ENCODE measurements at places on chromosomes 5 and 9. TPM values are rescaled to one million over a fixed set of nuclear protein-coding genes. Genes with fewer than 3 reads are reported as not detected.

DNA sequence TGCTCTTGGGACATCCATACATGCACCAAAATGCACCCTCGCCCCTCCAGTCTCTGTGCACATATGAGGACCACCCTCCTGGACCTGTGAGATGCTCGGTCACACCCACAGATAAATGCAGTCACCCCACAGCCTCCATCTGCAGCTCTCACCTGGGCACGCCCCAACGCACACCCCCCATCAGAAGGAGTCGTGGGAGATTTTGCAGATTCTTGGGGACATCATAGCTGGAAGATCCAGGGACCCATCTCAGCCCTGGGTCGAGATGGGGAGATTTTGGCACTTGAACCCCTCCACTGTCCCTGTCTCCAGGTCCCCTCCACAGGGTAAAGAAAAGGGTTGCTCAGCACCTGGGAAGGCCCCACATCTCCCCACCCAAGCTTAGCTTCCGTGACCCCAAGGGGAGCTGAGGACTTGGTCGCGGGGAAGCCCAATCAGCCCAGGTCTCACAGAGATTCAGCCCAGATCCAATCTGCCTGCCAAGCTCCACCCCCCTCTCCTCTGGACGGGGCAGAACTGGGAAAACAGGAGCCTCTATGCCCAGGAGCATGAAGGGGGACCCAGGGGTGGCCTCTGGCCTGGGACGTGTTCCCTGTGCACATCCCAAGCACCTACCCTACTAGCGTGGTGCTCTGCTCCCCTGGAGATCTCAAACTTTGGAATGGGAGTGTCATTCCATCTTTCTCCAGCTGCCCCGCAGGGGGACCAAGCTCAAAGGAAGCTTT is 89.2 kb upstream of the LMX1B start:
- H3K36me3 ChIP-seq, result no peaks in the 10 kb centered on the region
- no peaks in the 10 kb centered on the region for H3K27me3 ChIP-seq
- DNase-seq, result peak; percentile 41
- H3K4me1 ChIP-seq, result no peaks in the 10 kb centered on the region
- H3K4me3 ChIP-seq, result no peak overlapping the region

- H3K4me1 ChIP-seq, result no peaks in the 10 kb centered on the region
- no peaks in the 10 kb centered on the region for H3K27me3 ChIP-seq
- H3K36me3 ChIP-seq, result peaks cover 6% of the 10 kb centered on the region
- DNase-seq, result no peak
These were observed 21.9 kb upstream of the ISCA1 start for GRCh38 chr9:86304236-86304730.

GRCh38 chr9:112969730-112970129 is 42.3 kb downstream of the ZNF883 start:
- no peak overlapping the region for H3K27ac ChIP-seq
- no peak for DNase-seq
- no peaks in the 10 kb centered on the region for H3K27me3 ChIP-seq
- H3K4me1 ChIP-seq, result no peaks in the 10 kb centered on the region

DNA sequence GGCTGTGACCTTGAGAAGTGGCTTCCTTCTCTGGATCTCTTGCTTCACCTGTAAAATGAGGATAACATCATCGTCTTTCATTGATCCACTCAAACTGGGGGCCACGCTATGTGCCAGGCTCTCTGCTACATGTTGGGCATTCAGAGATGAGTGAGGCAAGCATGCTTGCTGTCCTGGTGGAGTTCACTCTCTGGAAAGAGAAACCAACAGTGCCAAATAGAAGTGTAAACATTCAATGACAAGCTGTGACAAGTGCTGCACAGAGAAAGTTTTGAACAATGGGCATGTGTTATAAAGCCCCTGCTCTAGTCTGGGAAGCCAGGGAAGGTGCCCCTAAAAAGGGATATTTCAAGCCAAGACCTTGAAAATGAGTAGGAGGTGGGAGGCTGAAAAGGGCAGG is 50.9 kb upstream of the AFAP1L1 start:
- peaks cover 22% of the 10 kb centered on the region for H3K4me1 ChIP-seq
- DNase-seq, result no peak
- no peak overlapping the region for H3K27ac ChIP-seq
- H3K36me3 ChIP-seq, result no peaks in the 10 kb centered on the region

DNA sequence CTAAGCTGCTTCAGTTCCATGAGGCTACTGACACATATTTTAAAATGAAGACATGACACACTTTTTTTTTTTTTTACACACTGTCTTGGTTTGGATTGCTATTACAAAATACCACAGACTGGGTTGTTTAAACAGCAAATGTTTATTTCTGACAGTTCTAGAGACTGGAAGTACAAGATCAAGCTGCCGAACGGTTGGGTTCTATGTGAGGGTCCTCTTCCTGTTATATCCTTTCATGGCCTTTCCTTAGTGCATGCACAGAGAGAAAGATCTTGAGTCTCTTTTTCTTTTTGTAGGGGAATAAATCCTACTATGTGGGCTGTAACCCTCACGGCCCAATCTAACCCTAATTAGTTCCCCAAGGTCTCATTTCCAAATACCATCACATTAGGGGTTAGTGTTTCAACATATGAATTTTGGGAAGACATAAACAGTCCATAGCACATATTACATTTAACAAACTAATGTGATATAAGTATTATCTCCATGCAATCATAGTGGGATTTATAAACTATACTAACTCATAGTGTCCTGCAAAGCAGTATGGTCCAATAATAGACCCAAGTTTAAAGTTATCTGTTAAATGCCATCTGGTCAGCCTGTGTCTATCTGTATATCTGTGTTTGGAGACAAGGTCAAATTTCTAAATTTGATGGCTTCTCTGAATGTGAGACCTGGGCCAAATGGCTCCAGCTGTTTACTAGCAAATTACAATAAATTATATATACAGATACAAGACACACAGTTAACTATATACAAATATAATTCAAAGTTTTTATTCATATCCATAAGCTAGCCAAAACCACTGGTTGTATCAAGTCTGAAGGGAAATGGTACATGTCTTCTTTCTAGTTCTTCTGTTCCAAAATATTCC is 90.3 kb upstream of the NREP start:
- no peak overlapping the region for H3K27ac ChIP-seq
- H3K27me3 ChIP-seq, result no peaks in the 10 kb centered on the region
- H3K36me3 ChIP-seq, result no peaks in the 10 kb centered on the region
- no peak overlapping the region for H3K4me3 ChIP-seq

IL9 gene
- total RNA-seq, result not detected

AK3 gene
- 107 TPM for total RNA-seq

GRCh38 chr5:102865510-102866236 is 110.6 kb downstream of the PAM start:
- H3K36me3 ChIP-seq, result no peaks in the 10 kb centered on the region
- H3K4me1 ChIP-seq, result no peaks in the 10 kb centered on the region
- peak overlapping the region; percentile 75 for H3K4me3 ChIP-seq
- H3K27ac ChIP-seq, result peak overlapping the region; percentile 88
- DNase-seq, result peak; percentile 81

DNA sequence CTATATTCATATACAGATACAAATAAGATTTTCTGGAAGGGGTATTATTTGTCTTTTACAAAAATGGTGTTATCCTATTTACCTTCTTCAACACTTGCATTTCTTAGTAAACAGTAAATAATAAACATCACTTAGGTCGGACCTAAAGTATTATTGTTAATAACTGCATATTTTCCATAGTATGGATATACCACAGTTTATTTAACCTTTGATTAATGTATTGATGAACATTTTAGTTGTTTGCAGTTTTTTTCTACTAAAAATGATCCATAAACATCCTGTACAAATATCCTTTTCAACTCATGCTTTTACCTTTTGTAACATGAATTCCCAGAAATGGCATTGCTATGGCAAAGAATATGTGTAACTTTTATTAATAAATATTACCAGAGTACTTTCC is 83.4 kb downstream of the NDUFAF2 start:
- H3K4me3 ChIP-seq, result no peak overlapping the region
- no peaks in the 10 kb centered on the region for H3K27me3 ChIP-seq
- peaks cover 5% of the 10 kb centered on the region for H3K4me1 ChIP-seq
- no peak for DNase-seq
- H3K27ac ChIP-seq, result no peak overlapping the region

CNTNAP3B gene
- total RNA-seq, result 40.8 TPM

LHX2 gene
- total RNA-seq, result not detected

LCN2 gene
- not detected for total RNA-seq

GRCh38 chr5:71982717-71983395 is 124.4 kb upstream of the MAP1B start:
- no peak overlapping the region for H3K27ac ChIP-seq
- DNase-seq, result no peak
- no peaks in the 10 kb centered on the region for H3K36me3 ChIP-seq

DNA sequence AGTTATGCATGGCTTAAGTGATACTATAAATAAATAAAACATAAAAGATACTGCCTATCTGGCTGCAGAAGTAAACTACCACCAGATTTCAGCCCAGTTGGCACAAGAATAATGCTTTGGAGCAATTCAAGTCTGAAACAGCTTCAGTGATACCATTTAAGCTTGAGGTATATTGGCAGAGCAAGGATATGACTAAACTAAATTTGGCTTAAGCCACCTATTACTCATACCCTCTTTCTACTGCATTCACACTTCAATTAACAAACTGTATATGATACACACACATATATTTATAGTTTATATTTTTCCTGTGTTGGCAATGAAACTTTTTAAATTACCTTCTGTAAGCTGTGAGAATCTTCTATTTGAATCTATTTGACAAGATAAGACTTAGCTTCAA is 431.9 kb downstream of the ANXA1 start:
- no peaks in the 10 kb centered on the region for H3K36me3 ChIP-seq
- H3K27me3 ChIP-seq, result no peaks in the 10 kb centered on the region
- H3K4me1 ChIP-seq, result no peaks in the 10 kb centered on the region
- H3K27ac ChIP-seq, result no peak overlapping the region
- no peak for DNase-seq

TRIM7 gene
- total RNA-seq, result 2.1 TPM

SLC25A48 gene
- total RNA-seq, result not detected

DNA sequence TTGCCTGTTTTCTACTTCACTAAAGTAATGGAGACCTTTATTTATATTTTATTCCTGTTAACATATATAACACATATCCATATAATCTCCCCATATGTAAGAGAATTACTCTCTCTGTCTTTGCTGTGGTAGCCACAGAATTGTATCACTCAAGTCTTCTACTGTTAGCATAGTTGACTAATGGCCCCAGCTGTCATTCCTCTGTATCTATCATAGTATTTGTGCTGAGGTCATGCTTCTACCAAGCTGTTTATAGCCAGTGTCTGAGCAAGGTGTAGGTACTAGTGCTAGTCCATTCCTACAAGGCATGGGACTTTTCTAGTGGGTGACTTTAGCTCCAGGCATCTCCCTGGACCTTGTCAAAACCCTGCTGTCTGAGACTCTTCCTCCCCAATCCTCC is 244.1 kb downstream of the KIAA0825 start:
- no peak overlapping the region for H3K27ac ChIP-seq
- no peaks in the 10 kb centered on the region for H3K36me3 ChIP-seq
- H3K4me1 ChIP-seq, result peaks cover 16% of the 10 kb centered on the region
- no peak for DNase-seq
- no peaks in the 10 kb centered on the region for H3K27me3 ChIP-seq

SH3TC2 gene
- total RNA-seq, result 0.66 TPM

GRCh38 chr5:67106626-67107342 is 89.8 kb downstream of the CD180 start:
- no peak overlapping the region for H3K27ac ChIP-seq
- H3K4me1 ChIP-seq, result no peaks in the 10 kb centered on the region
- no peaks in the 10 kb centered on the region for H3K27me3 ChIP-seq
- H3K36me3 ChIP-seq, result peaks cover 4% of the 10 kb centered on the region
- no peak for DNase-seq

DNA sequence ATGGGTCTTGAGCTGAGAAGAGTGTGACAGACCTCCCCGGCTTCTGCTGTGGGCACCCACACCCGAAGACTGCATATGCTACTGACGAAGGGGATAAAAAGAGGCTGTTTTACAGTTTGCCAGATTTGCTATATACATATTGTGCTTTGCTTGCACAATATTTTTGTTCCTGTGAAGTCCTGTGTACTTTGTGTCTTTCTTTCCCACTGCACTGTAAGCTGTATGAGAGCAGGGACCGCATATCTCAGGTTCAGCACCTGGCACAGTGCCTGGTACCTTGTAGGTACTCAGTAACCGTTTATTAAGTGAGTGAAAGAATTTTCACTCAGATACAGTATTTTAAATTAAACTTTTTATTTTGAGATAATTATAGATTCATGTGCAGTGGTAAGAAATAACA is 8.2 kb upstream of the GARNL3 start:
- no peaks in the 10 kb centered on the region for H3K27me3 ChIP-seq
- H3K36me3 ChIP-seq, result no peaks in the 10 kb centered on the region
- no peak overlapping the region for H3K4me3 ChIP-seq

DNA sequence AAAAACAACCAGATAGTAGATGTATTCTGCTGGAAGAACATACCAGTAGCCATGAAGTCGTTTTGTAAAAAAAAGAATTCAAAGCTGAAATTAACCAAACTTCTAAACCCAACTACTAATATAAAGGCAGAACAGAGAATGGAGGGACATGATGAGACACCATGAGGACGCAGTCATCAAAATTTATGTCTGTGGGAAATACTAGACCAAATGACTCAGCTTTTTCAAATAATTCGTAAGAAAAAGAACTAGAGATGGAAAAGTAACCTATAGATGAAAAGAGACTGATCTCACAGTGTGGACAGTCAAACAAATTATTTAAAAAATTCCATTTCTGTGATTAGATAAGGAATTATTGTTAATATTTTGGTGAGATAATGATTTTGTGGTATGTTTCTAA is 10.3 kb downstream of the TTC23L start:
- no peak overlapping the region for H3K27ac ChIP-seq
- DNase-seq, result no peak
- no peaks in the 10 kb centered on the region for H3K27me3 ChIP-seq
- H3K36me3 ChIP-seq, result no peaks in the 10 kb centered on the region

DNA sequence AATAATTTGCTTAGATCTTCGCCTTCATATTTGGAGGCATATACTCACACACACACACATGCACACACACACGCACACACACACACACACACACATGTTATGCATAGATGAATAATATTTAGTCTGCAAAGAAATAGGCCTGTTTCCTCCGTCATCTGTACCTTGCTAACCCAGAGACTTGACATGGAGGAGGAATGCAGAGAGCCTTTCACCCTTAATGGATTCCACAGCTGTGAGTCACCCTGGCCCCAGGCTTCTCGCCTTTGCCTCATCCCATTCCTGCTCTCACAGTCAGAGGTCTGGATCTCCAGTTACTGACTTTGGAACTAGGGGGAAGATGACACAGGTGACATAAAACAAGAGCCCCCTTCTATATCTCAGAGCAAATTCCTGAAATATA is 29.7 kb downstream of the ZNF462 start:
- H3K27me3 ChIP-seq, result no peaks in the 10 kb centered on the region
- DNase-seq, result peak; percentile 83
- no peaks in the 10 kb centered on the region for H3K4me1 ChIP-seq
- H3K36me3 ChIP-seq, result no peaks in the 10 kb centered on the region
- H3K4me3 ChIP-seq, result no peak overlapping the region

VAV2 gene
- total RNA-seq, result 7.2 TPM

PCDHA3 gene
- 1.2 TPM for total RNA-seq

DNA sequence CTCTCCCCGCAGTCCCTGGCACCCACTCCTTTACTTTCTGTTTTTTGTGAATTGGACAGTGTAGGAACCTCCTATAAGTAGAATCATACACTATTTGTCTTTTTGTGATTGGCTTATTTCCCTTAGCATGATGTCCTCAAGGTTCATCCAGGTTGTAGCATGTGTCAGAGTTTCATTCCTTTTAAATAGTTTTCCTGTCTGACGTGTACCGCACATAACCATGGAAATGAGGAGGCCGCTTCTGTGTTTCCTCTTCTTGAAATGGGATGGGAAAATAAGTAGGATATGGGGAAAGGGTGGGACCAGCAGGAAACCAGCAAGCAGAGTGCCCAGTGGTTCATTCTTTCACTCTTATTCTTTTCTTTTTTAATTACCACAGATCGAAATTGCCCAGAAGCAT is 72.6 kb upstream of the ENTREP1 start:
- no peaks in the 10 kb centered on the region for H3K36me3 ChIP-seq
- H3K4me3 ChIP-seq, result no peak overlapping the region
- H3K4me1 ChIP-seq, result no peaks in the 10 kb centered on the region
- DNase-seq, result no peak
- no peak overlapping the region for H3K27ac ChIP-seq
- no peaks in the 10 kb centered on the region for H3K27me3 ChIP-seq
